Breast epithelium (tissue), 4 donors: ENCODE measurements at places on chromosomes 11 and 22.

DNA sequence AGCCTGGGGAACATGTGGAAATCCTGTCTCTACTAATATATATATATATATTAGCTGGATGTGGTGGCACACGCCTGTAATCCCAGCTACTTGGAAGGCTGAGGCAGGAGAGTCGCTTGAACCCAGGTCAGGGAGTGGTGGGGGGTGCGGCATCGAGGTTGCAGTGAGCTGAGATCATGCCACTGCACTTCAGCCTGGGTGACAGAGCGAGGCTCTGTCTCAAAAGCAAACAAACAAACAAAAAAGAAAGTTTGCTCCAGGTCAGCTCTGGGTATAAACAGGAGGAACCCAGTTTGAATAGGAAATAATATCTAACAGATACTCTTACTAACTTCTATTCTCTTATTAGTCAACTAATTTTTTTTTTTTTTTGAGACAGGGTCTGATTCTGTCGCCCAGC, 34.3 kb upstream of the CECR2 start:
- DNase-seq: no peak

- no peak for DNase-seq
These were observed 17.9 kb upstream of the TENM4 start for GRCh38 chr11:79458709-79459108.

- DNase-seq: no peak
These were observed 42.6 kb downstream of the SLC35F2 start for GRCh38 chr11:107816028-107816427.

DNA sequence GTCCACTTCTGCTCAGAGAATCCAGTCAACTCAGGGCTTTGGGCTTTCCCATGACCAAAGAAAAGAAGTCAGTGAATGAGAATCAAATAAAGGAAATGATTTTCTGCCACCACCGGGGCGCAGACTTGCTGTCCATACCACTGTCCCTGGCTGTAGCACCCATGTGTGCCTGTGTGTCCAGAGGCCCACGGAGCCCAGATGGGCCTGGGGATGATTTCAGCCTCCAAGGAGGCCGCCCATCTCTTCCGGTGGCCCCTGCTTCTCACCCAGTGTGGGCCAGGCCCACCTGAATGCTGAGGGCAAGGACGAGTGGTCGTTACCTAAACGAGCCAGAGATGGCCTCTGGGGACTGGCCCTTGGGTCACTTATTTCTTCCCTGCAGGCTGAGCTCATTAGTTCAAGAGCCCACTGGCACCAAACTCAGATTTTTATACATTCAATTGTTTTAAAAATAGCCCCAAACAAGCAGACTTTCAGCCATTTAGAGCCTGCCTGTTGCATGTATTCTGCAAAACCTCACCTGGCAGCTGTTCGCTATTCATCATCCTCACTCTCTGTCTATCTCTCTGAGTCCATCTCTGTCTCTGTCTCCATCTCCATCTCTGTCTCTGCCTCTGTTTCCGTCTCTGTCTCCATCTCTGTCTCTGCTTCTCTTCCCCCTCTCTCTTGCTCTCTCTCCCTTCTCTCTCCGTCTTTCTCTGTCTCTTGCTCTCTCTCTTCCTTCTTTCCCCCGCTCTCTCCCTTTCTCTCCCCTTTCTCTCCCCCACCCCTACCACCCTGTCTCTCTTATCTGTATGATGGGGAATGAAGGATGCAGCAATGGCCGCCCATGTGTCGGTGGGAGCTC, 24.2 kb downstream of the KRTAP5-5 start:
- DNase-seq: peak; percentile 28

- no peak for DNase-seq
These were observed 107.2 kb downstream of the MAML2 start for GRCh38 chr11:96235751-96236150.

GRCh38 chr22:33440756-33441155, 382.6 kb upstream of the SYN3 start:
- no peak for DNase-seq

DNA sequence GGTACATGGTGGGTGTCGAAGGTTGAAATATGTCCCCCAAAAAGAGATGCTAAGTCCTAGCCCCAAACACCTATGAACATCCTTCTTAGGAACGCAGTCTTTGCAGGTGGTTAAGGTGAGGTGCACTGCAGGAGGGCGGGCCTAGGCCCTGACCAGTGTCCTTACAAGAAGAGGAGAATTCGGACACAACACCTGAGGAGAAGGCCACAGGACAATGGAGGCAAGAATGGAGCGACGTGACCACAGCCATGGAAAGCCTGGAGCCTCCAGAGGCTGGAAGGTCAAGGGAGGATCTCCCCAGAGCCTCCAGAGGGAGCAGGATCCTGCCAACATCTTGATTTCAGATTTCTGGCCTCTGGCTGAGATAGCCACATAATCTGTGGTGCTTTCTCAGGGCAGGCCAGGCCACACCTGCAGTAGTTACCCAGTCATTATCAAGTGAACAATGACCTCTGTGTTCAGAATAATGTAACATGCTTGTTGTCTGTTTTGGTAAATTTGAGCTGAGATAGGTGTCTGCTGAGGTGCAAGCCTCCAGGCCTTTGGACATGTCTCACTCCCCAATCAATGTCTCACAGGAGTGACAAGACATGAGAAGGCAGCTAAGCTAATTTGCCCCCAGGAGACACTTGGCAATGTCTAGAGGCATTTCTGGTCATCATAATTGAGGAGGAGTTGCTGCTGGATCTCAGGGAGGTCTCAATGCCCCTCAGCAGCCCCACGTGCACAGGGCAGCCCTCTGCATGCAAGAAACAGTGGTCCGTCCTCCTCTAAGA, 498.9 kb downstream of the BRD1 start:
- DNase-seq: no peak

GRCh38 chr11:62402226-62402959, 16.4 kb upstream of the SCGB1A1 start:
- peak; percentile 60 for DNase-seq

DNA sequence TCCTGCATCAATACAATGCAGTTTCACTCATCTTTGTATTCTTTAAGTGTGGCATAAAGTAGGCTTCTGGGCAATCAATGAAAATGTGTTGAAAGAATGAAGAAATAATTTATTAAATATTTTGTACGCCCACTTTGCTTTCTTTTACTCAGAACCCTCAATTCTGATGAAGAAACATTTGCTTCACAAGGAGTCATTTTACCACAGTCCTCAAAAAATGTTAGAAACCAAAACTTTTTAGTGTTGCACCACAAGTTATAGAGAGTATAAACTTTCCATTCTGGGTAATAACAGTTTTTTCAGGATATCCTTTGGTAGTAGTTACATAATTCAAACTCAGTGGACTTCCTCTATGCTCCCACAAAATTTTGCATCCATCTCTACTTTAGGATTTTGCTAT, 360.5 kb downstream of the DLG2 start:
- no peak for DNase-seq

GRCh38 chr11:83544846-83545245, 258.7 kb upstream of the CCDC90B start:
- DNase-seq: no peak

GRCh38 chr22:27416511-27417420, 384.8 kb downstream of the MN1 start:
- peak; percentile 59 for DNase-seq

DNA sequence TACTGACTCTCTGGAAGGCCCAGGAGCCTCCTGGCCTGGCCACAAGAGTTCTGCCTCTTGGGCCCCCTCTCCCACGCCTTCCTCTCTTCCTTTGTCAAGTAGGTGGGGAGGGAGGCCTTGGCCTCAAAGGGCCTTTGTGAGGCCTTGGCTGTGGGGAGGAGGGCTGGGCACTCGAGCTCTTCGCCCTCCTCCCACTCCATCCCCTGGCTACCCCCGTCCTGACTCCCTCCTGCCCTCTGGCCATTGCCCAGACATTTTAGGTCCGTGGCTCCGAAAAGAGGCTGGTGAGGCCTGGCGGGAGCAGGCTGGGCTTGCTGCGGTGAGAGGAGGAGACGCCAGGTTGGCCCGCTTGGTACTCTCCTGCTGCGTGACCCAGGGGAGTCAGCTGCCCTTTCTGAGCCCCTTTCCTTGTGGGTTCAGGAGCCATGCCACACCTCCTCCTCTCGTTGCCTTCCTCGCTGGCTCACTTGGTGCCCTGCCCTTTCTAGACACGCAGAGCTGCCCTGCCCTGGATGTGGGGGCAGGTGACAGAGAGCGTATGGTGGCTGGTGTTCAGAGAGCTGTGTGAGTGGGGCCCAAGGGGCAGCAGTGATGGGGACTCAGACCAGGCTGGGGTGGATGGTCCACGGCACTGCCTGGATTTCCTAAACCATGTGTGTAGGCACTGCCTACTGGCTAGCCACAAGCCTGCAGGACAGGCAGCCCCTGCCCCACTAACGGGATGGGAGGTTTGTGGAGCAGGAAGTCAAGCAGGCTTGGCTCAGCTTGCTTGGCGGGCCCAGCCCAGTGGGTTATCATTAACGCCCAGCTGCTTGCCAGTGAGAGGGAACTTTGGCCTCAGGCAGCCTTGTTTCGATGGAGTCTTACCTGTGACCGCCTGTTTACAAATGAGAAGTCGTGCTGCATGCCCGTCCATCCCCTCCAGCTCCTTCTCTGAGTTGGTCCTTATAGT, 15.8 kb upstream of the OMP start:
- DNase-seq: peak; percentile 48

DNA sequence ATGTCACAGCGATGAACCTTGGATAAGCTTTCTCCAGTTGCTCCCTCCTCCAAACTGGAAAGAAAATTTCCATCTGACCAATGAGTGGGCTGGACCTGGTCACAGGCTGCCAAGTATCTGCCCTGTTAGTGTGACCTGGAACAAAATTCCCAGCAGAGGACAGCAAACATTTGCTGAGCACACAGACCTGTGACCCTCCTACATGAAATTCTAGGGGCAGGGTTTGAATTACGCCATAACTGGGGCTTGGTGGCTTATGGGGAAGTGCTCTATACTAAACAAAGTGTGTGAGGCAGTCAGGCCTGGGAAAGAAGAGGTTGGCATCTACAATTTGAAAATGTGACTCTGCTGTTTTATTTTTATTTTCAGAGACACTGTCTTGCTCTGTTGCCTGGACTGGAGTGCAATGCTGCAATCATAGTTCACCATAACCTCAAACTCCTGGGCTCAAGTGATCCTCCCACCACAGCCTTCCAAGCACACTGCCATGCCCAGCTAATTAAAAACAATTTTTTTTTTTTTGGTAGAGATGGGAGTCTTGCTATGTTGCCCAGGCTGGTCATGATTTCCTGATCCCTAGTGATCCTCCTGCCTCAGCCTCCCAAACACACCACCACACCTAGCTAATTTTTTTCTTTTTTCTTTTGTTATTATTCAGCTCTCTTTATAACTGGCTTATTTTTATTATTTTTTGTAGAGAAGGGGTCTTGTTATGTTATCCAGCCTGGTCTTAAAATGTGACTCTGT, 13.6 kb upstream of the XBP1 start:
- peak; percentile 55 for DNase-seq

DNA sequence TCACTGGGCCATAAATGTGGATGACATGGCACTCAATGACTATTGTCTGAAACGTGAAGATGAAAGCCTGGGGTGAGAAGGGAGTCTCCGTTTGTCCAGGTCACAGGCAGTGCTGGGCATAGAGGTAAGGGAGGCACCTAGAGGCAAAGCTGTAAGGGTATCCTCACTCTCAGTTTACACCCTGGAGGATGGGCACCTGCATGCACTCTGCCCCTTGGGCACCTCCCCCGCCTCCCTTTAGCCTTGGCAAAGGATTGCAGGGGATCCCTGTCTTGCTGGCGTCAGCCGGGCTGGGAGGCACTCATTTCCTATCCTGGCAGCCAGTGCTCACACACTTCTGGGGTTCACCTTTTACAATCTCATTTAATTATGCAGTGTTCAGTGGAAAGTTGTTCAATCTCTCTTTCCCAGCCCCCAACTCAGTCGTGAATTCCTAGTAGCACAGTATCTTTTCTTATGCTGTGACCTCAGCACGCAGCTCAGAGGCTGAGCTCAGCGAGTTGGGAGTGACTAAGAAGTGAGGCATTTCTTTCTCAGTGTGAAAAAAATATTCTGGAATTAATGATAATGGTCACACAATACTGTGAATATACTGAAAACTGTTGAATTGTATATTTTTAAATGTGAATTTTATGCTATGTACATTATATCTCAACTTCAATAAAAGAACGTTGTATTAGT, 866.6 kb downstream of the BRD1 start:
- no peak for DNase-seq

GRCh38 chr11:91850533-91851275, 373.9 kb upstream of the FAT3 start:
- no peak for DNase-seq

- no peak for DNase-seq
These were observed 28.7 kb downstream of the SNU13 start for GRCh38 chr22:41659941-41660340.

DNA sequence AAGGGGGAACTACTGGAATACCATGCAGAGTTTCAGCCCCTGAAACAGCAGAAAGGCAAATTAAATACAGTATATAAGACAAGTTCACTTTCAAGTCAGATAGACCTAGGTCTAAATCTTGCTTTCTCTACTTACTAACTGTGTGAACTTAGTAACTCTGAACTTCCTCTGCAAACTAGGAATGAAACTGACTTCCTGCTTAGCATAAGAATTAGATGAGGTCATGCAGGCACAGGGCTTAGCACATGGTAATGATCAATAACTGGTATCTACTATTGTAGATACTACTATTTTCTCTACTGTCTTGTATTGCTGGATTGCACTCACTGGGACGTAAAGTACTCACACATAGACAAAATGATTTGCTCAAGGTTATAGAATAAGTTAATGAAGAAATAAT, 51.5 kb upstream of the MTNR1B start:
- no peak for DNase-seq

DNA sequence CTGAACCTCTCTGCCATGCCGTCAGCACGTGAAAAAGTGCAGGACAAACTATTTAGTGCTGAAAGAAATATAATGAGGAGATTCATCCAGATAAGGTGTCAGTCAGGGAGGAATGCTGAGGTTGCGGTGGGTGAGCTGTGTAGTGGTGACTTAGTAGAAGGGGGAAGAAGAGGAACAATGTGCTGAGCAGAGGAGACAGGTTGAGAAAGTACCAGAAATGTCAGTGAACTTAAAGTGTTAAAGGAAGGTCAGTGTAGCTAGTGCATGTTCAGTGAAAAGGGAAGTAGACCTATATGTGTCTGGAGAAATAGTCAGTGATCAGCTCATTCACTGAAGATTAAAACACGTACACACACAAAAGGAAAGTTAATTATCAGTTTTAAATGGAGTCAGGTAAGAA, 237.6 kb upstream of the CCDC179 start:
- no peak for DNase-seq
